ENCODE measurements at places on chromosomes 16 and 17.

- H3K27ac ChIP-seq: no peak overlapping the region
- H3K36me3 ChIP-seq: peaks cover 66% of the 10 kb centered on the region
- no peaks in the 10 kb centered on the region for H3K27me3 ChIP-seq
- DNase-seq: no peak
- H3K4me3 ChIP-seq: no peak overlapping the region
Measured at GRCh38 chr16:69928856-69929400, 22.2 kb upstream of the CLEC18A start.

DNA sequence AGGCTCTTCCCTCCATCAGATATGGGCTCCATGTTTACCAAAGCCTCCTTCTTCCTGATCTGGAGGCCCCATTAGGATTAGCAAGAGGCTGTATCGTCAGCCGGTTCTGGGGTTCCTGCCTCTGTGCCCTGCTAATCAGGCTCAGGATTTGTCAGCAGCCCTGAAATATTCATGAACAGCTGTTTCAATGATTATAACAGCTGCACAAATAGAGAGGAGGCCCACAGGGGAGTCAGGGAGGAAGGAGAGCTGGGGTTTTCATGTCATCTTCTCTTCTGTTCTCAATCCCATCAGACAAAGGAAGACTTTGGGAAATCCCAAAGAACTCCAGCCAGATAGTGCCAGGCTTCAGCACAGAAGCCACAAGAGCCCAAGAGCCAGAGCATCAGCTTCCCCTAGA, 72.3 kb upstream of the MMP2 start:
- no peaks in the 10 kb centered on the region for H3K4me1 ChIP-seq
- H3K36me3 ChIP-seq: no peaks in the 10 kb centered on the region
- no peak overlapping the region for H3K27ac ChIP-seq
- no peak overlapping the region for H3K4me3 ChIP-seq
- no peak for DNase-seq

GRCh38 chr16:49632795-49633184, 223.1 kb downstream of the ZNF423 start:
- no peak overlapping the region for H3K4me3 ChIP-seq
- no peaks in the 10 kb centered on the region for H3K27me3 ChIP-seq
- H3K27ac ChIP-seq: no peak overlapping the region
- H3K4me1 ChIP-seq: no peaks in the 10 kb centered on the region
- no peaks in the 10 kb centered on the region for H3K36me3 ChIP-seq
- DNase-seq: no peak

GRCh38 chr16:85621698-85622428, 8.7 kb downstream of the GSE1 start:
- peaks cover 5% of the 10 kb centered on the region for H3K4me1 ChIP-seq
- DNase-seq: no peak
- no peak overlapping the region for H3K4me3 ChIP-seq
- no peak overlapping the region for H3K27ac ChIP-seq
- H3K36me3 ChIP-seq: peaks cover 10% of the 10 kb centered on the region
- H3K27me3 ChIP-seq: peaks cover 8% of the 10 kb centered on the region

DNA sequence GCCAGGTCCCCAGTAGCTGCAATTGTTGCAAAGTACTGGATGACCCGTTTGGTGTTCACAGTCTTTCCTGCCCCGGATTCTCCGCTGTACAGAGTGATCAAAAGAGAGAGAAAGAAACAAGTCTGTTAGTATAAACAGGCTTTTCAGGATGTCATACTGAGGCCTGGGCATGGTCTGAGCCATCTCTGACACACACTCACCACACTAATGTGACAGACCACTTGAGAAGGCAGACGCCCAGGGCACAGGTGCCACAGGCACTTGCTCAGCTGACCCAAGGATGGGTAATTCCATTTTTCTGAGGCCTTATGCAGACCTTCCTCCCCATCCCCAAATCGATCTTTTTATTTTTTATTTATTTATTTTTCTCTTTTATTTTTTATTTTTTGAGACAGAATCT, 7.5 kb downstream of the MYH3 start:
- no peaks in the 10 kb centered on the region for H3K4me1 ChIP-seq
- no peak for DNase-seq
- H3K27me3 ChIP-seq: no peaks in the 10 kb centered on the region

DNA sequence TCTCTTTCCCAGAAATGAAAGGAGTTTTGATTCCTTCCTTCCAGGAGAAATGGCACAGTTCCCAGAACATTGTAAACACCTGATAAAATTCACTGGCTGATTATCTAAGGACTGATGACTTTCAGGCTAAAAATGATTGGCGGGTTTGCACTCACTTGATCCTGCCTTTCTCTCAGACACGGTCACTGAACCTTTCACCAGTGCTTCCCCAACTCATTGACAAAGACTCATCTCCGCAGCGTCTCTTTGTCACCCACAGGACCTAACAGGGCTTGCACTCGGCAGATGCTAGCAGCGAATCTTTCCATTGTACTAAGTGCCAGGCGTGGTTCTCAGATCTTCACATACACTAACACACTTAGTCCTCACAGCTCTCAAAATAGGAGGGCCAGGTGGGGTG, 7.3 kb upstream of the DHRS7C start:
- H3K27ac ChIP-seq: no peak overlapping the region
- peaks cover 13% of the 10 kb centered on the region for H3K27me3 ChIP-seq
- no peak for DNase-seq
- H3K4me1 ChIP-seq: no peaks in the 10 kb centered on the region

GRCh38 chr17:6755731-6756184, at the start of gene XAF1:
TSS of gene XAF1 (plus strand) at chr17:6756046. CDS start at chr17:6756079, 33 bp downstream.
- peaks cover 7% of the 10 kb centered on the region for H3K36me3 ChIP-seq
- no peaks in the 10 kb centered on the region for H3K27me3 ChIP-seq
- DNase-seq: peak; percentile 29
- peak within 1 kb of the TSS; percentile 83 for H3K4me3 ChIP-seq

DNA sequence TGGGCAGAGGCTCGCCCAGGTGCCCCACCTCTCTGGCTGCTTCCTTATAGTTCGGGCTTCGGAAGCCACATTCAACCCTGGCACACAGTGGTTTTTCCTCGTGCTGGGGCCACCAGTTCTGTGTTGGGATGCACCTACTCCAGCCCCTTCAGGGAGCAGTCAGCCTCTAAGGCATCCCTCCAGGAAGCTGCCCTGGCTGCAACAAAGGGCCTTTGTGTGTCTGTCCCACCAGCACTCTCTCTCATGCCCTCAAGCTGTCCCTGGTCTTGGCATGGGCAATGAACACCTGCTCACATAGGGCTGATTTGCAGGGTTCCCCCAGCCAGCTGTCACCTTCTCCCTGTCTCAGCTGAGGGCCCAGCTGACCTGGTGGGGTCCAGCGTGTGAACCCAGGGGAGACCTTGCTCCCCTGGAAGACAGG, 754 bp upstream of the NOXO1 start:
- H3K36me3 ChIP-seq: peaks cover 16% of the 10 kb centered on the region
- no peaks in the 10 kb centered on the region for H3K27me3 ChIP-seq
- no peak for DNase-seq

DNA sequence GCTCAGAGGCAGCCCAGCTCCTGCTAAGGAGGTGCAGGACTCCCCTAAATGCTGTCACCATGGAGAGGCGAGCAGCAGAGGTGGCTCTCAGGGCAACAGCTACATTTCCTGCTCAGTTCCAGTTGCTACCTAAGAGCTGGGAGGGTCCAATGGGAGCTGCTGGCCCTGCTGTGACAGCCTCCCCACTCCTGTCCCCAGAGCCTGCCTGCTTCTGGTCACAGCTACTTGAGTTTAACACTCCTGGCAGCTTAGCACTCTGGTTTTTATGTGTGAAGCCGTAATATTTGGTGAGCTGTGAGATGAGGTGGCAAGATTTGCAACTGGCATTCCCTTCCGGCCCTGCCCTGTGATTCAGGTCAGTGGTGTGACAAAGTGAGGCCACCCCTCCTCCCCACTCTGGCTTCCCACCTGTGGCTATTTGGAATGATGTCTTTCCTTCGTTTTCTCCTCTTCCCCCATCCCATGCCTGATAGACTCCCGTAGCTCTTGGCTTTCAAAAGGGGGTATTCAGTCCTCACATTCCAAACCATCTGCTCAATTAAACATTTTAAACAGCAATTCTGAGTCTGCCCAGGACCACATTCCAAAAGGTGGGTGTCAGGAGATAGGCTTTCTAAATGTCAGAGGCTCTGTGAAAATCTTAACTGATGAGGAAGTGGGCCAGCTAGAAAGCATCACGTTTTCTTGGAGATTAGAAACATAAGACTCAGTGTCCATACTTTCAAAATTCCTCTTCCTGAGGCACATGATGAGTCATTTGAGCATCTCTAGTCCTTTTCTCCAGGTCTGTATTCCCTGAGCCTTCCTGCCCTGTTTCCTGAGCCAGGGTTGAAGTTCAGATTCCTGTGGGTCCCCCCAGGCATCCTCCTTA, 42.6 kb upstream of the SKAP1 start:
- peak overlapping the region; percentile 35 for H3K27ac ChIP-seq
- no peaks in the 10 kb centered on the region for H3K27me3 ChIP-seq
- peaks cover 24% of the 10 kb centered on the region for H3K4me1 ChIP-seq
- no peak for DNase-seq
- H3K4me3 ChIP-seq: no peak overlapping the region
- H3K36me3 ChIP-seq: no peaks in the 10 kb centered on the region

DNA sequence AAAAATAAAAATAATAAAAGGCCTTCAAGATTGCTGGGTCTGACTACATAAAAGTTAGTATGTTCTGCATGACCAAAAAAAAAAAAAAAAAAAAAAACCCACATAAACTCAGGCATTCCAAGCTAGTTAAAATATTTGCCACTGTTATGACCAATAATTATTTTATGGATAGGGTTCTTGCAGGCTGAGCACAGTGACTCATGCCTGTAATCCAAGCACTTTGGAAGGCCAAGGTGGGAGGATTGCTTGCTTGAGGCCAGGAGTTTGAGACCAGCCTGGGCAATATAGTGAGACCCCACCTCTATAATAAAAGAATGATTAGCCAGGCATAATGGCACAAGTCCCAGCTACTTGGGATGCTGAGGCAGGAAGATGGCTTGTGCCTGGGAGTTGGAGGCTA, 8.1 kb downstream of the SCNN1B start:
- H3K36me3 ChIP-seq: no peaks in the 10 kb centered on the region
- H3K27me3 ChIP-seq: peaks cover 3% of the 10 kb centered on the region
- H3K4me1 ChIP-seq: no peaks in the 10 kb centered on the region
- H3K27ac ChIP-seq: no peak overlapping the region
- DNase-seq: no peak
- H3K4me3 ChIP-seq: no peak overlapping the region

DNA sequence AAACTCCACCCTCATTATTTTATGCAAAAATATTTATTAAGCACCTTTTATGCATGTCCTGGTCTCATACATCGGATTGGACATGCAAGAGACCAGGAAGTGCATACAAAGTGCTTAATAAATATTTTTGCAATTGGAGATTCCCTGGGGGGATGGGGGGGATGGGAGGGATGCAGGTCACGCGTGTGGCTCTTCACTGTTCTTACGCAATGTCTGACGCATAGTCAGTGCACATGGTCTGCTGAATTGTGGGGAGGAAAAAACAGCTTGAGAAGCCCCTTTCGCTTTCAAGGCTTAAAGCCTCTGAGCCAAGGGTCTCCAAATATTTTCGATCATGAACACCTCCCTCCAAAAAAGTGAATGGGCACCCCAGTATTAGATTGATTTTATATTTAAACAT, 96.7 kb upstream of the XYLT1 start:
- H3K4me3 ChIP-seq: no peak overlapping the region
- peaks cover 6% of the 10 kb centered on the region for H3K27me3 ChIP-seq
- H3K4me1 ChIP-seq: no peaks in the 10 kb centered on the region
- H3K27ac ChIP-seq: no peak overlapping the region
- H3K36me3 ChIP-seq: no peaks in the 10 kb centered on the region

- H3K4me1 ChIP-seq: peaks cover 29% of the 10 kb centered on the region
- H3K36me3 ChIP-seq: peaks cover 4% of the 10 kb centered on the region
- peak overlapping the region; percentile 83 for H3K4me3 ChIP-seq
- DNase-seq: no peak
- H3K27ac ChIP-seq: peak overlapping the region; percentile 97
- H3K27me3 ChIP-seq: no peaks in the 10 kb centered on the region
Measured at GRCh38 chr16:27204312-27204915, 1.1 kb downstream of the KDM8 start.

DNA sequence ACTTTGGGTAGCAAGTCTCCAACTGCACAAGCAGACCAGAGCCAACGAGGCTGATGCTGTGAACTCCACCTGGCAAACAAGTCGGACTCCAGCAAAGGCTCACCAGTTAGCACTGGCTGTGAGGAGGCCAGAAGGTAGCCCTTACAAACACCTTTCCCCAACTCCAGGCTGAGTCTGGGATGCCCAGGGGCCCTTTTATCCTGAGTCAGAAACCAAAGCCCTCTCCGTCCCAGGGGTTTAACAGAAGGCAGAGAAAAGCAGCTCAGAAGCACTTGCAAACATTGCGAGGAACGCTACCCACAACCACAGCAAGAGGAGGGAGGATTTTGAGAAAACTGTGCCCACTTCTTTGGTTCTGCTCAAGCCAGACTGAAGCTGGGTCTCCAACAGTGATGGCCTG, 25.0 kb downstream of the CUEDC1 start:
- H3K36me3 ChIP-seq: no peaks in the 10 kb centered on the region
- H3K27ac ChIP-seq: no peak overlapping the region
- DNase-seq: no peak
- no peak overlapping the region for H3K4me3 ChIP-seq
- H3K4me1 ChIP-seq: no peaks in the 10 kb centered on the region
- H3K27me3 ChIP-seq: no peaks in the 10 kb centered on the region

Measured in T-cell (primary cell).